ENCODE measurements at places on chromosomes 2 and 18.

GRCh38 chr2:120004254-120004653 is 8.6 kb upstream of the EPB41L5 start:
- no peak for DNase-seq

DNA sequence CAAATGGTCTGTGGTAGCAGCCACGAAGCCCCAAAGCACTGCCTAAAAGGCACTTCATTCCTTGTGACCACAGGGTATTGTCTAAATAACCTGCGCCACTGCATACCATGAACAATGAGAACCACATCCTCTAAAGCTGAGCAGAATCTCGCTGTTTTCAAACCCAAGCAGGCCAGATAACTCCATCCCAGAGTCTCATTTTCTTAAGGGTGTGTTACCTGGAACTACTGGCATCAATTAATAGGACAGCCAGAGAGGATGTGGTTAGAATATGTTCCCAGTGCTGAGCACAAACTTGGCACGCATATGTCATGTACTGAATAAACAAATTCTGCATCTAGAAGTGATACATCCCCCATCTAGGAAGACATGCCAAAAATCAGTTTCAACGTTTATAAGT is 13.0 kb downstream of the VPS4B start:
- no peak for DNase-seq

GRCh38 chr2:85734015-85734414 is 19.8 kb upstream of the ATOH8 start:
- no peak for DNase-seq

- no peak for DNase-seq
Observed at GRCh38 chr18:4232656-4233055, 222.5 kb downstream of the DLGAP1 start.

- no peak for DNase-seq
Observed at GRCh38 chr2:170369894-170370293, 191.9 kb downstream of the MYO3B start.

GRCh38 chr2:162934191-162934590 is 95.6 kb upstream of the KCNH7 start:
- no peak for DNase-seq

DNA sequence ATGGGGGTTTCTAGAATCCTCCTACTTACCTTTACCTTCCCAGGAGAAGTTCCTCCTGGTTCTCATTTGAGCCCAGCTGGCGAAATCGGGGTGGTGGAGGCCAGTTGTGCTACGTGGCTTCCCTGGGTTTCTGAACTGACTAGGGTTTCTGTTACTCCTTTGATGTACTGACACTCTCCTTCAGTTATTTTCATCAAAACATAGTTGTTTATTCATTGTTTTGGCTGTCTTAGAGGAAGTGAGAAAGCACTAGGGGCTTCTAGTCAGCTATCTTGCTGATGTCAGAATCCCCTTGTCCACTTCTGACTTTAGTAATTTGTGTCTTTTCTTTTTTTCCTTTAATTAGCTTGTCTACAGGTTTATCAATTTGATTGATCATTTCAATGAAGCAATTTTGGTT is 332.2 kb upstream of the TANK start:
- DNase-seq, result no peak

DNA sequence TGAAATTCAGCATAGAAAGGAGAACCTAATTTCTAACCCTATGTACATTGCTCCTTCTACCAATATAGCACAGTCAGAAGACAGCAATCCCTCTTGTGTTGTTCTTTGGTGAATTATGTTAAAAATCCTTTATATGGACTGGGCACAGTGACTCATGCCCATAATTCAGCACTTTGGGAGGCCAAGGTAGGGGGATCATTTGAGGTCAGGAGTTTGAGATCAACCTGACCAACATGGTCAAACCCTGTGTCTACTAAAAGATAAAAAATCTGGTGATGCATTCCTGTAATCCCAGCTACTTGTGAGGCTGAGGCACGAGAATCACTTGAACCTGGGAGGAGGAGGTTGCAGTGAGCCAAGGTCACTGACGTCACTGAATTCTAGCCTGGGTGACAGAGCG is 195.6 kb downstream of the TMX3 start:
- DNase-seq, result no peak

DNA sequence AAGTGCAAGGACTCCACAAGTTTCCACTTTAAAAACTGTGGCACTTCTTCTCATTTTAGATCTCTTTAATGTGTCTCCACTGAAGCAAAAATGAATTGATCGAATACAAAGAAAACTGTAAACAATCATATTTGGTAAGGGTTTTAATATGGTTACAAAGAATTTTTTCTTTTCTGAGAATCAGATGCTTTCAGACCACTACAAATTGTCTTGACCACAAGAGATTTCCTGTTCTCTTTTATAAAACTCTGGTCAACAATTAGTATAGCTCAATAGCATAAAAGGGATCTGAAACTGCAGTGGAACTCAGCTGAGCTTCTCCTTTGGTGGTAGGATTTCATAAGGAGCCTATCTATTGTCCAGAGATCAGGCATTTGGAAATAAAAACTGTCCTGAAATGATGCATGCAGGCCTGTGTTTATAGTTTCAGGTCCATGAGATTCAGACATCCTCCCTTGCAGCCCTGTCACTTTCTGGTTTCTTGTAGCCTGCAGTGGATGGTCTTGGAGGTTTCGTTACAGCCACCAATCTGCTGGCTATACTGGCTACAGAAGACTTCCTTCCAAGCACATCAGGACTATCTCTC is 120.0 kb downstream of the DOCK10 start:
- DNase-seq, result no peak

DNA sequence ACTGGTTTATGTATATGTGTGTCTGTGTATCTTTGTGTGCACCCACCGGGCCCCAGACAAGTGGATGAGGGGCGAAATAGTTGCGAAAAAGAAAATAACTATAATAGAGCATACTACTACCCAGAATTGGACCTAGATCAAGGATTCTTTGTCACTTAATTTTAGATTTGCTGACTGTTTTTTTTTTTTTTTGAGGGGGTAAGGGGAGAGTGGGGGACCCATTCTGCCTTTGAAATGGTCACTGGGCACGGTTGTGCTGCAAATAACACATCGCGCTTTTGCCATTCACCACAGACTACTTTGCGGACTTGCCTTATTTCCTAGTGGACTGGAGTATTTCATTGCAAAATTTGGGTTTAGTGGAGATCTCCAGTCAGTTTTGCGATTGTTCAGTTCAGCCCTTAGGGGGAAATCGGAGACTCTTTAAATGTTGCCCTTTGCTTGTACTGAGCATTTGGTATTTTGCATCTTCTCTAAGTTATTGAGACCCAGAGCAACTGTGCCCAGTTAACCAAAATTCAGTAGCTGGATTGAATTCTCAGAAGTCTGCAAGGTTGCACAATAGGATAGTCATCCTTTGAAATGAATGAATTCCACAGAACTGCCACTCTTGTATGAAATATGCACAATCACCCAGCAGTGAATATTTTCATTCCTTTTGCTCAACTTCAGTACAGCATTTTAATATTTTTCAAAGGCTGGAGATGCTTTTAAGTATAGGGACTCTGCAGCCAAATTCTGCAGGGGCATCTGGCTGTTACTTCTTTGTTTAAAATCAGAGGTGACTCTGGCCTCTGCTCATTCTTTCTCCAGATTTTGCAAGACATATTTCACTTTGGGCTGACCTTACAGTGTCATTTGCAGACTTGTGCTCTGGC is 2.9 kb downstream of the TRIB2 start:
- no peak for DNase-seq

GRCh38 chr2:101041413-101041812 is 39.3 kb downstream of the RPL31 start:
- no peak for DNase-seq

GRCh38 chr2:235050980-235051351 is 99.1 kb downstream of the SH3BP4 start:
- DNase-seq, result no peak

- DNase-seq, result no peak
Observed at GRCh38 chr18:6487968-6488367, 73.3 kb upstream of the L3MBTL4 start.

DNA sequence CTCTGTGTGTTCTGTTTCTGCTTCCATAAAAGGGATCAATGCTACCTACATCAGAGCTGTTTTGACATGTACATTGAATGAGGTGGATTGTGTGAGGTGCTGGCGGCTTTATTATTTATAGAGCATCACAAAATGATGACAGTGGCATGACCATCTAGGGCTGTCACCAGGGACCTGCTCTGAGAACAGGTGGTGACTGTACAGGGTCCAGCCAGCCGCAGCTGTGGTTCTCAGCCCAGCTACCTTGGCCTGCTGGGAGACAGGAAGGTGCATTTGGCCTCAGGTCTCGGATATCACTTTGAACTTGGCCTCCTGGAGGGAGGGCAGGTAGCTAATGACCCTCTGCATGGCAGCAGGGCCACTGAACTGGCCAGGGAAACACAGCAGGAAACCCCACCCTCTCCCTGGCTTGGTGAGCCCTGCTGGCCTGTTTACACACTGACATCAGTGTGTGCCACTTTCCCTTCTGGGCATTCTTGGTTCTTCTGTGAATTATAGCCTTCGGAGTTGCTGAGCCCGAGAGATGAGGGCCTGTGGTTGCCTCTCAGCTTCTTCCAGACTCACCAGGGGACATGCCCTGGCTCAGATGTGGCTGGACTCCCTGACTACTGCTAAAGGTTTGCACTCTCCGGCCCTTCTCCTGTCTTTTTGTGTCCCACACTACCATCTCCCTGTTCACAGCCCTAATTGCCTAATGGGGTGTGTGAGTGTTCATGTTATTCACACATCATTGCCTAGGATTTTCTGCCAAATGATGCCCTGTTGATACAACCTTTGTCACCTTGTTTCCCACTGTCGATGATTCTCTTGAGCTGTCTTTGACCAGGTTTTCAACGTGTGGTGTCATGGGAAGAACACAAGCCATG is 109.2 kb upstream of the RAB12 start:
- no peak for DNase-seq

GRCh38 chr2:12816379-12817306 is 99.9 kb downstream of the TRIB2 start:
- no peak for DNase-seq

DNA sequence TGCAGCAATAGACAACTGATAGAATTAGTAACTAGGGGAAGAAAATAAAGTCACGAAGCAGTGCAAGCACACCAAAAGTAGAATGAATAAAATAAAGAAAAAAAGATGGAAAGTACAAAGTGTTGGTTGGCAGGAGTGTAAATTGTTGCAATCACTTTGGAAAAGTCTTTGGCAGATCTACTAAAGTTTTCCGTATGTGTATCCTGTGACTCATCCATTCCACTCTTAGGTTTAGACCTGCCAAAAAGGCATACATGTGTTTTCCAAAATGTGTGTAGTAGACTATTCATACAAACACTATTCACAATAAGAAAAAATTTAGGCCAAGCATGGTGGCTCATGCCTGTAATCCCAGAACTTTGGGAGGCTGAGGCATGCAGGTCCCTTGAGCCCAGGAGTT is 282.1 kb upstream of the FSIP2 start:
- no peak for DNase-seq

- DNase-seq, result no peak
Observed at GRCh38 chr2:173159791-173160463, 84.3 kb downstream of the MAP3K20 start.

DNA sequence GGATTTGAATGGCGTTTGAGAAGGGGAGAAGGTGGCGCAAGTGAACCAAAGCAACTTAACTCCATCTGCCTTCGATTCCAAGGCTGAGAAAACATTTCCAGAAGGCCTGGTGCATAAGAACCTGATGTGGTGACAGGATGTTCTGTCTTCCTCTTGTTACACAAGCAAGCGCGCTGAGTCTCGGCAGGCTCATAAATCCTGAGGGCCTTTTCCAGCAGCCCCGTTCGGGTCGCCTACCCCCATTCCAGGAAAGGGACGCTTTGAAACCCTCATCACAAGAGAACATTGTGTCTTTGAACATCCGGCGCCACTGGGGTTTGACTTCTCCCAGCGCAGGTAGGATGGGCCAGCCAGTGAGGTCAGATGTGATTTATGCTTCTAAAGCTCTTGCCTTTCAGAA is 403.5 kb downstream of the SETBP1 start:
- DNase-seq, result no peak

DNA sequence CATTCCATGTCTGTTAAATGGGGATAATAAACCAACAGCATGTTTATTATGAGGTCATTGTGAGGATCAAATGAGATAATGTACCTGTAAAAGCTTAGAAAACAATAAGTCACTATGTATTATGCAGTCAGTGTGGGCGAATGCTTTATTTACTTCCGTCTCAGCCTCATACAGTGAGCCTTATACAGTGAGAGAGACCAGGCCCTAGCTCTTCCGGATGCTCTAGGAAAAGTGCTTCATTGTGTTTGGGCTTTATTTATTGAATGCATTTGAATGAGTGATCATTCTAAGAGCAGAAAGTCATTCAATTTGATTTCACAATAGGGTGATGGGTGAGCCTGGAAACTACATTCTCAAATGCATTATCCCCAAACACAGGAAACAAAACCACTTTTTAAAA is 603.9 kb upstream of the FANCL start:
- no peak for DNase-seq

DNA sequence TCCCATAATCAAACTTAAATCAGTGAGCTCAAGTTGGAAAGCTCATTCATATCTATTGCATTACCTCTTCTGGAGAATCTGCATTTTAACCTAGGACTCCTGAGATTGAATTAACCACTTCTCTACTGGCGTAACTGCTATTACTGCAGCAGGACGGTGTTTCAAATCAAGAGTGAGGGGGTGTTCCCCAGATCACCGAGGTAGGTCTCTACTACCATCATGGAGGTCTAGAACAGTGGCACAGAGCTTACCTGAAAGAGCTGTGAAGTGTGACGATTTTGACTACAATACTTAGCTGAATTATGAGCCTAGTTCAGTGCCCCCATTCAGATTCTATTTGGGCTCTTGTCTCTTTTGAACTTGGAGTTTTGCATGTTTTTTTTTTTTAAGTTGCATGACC is 119.5 kb downstream of the POLE4 start:
- DNase-seq, result no peak

- DNase-seq, result no peak
Observed at GRCh38 chr2:199148076-199148845, 309.5 kb downstream of the SATB2 start.

DNA sequence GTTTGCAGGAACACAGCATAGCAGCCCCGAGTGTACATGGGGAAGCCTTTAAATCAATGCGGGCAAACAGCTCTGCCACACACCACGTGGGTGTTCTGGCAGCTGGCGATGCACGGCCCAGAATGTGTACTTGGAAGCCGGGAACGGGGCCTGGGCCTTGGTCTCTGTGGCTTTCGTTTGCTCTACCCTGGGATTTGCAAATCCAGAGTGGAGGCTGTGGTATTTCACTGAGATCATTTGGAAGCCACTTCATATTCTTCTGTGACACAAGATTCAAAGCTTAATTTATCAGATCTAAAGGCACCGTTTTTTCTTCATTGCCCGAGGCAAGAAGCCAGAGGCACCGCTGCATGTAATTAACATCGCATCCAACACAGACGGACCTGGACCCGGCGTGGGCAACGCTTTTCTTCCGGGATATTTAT is 246.3 kb upstream of the MYT1L start:
- no peak for DNase-seq

Data from activated CD8-positive, alpha-beta memory T cell treated with anti-CD3 and anti-CD28 coated beads, Interleukin-2, amount 50 U/mL, for 4 hours (primary cell).